Omental fat pad (tissue), 4 donors: ENCODE measurements at places on chromosomes 7 and 10. TPM values are rescaled to one million over a fixed set of nuclear protein-coding genes. Genes with fewer than 3 reads are reported as not detected.

GRCh38 chr7:115087437-115087836, 165.5 kb downstream of the MDFIC start:
- no peak for DNase-seq

The OR2A1 gene
- not detected for total RNA-seq

The INHBA gene
- total RNA-seq, result 0.93 TPM

GRCh38 chr10:17423632-17424186, 30.7 kb downstream of the ST8SIA6 start:
- DNase-seq, result no peak

The LRRC4 gene
- total RNA-seq, result 0.96 TPM

DNA sequence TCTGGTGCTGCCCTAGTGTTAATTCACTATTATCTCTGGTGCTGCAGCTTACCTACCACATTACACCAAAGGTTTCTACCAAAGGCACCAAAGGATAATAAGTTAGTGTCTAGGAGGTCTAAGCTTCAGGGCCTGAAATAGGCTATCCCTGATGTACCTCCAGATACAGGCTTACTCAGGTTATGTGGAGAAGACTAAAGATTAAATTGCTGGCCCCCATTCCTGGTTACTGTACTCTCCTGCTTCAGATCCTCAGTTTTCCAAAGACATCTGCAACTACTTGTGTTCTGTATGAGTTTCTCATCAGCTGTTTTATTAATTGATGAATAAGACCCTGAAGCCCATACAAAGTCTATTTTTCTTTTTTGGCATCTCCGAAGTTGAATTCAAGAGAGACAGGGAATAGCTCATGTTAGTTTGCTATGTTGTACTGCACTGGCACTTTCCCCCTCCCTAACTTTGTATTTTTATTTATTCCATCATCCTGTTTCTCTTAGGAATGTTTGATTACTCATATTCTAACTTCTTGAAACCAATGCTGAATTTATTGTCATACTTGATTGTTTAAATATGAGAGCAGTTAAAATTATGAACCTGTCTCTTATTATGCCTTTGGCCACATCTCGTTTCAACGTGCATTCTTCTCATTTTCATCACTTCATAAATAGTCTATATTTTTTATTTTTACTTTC, 85.9 kb downstream of the PON1 start:
- no peak for DNase-seq

GRCh38 chr10:114872519-114873087, 51.0 kb downstream of the FHIP2A start:
- no peak for DNase-seq

GRCh38 chr10:130108934-130109604, 1.6 kb downstream of the C10orf143 start:
- DNase-seq, result no peak
